ENCODE measurements at places on chromosomes 2 and 18.

DNA sequence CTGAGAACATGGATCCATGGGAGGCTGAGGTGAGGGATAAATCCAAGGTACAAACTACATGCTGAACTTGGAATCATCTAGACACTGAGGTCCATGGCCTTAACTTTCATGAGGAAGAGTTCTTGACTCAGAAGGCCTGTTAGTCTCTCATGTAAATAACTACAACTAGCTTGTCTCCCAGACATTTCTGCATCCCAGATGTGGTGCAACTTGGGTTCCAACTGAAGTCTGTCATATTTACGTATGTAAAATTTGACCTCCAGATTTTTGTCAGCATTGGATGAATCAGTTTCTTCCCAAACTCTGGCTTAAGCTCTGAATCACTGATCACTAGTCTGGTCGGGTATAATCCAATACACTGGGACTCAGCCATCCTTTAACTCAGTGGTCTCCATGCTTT lies 306.9 kb downstream of the PDE11A start:
- DNase-seq: no peak

DNA sequence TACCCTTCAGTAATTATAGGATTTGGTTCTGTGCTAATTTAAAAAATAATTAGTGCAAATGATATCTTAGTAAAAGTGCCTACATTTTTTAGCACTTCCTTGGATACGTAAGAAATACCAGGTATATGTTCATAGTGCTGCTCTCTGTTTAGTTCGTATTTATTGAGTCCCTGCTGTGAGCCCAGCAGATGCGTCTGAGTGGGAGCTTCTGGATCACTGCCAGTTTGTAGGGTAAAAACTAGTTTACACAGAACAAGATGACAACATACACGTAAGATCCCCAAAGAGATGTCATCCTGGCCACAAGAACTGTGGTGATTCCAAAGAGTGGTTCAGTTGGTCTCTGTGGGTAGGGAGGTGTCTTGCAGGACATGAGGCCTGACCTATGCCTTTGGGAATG lies 103.2 kb downstream of the CTIF start:
- no peak for DNase-seq

GRCh38 chr2:85355073-85355410 lies 473 bp downstream of the ELMOD3 start:
- DNase-seq: no peak

GRCh38 chr2:143852759-143853158 lies 667.2 kb downstream of the ZEB2 start:
- no peak for DNase-seq

All from left renal pelvis (tissue), 4 donors.